ENCODE measurements at places on chromosomes 4 and X. TPM values are rescaled to one million over a fixed set of nuclear protein-coding genes. Genes with fewer than 3 reads are reported as not detected.

F8A2 gene
- total RNA-seq: not detected

PARM1 gene
- total RNA-seq: under 0.01 TPM

TKTL2 gene
- total RNA-seq: not detected

PNMA6F gene
- total RNA-seq: not detected

SSX3 gene
- not detected for total RNA-seq

DMD gene
- total RNA-seq: 11.8 TPM

NOX1 gene
- total RNA-seq: not detected

FAM241A gene
- under 0.01 TPM for total RNA-seq

ADH6 gene
- not detected for total RNA-seq

DNA sequence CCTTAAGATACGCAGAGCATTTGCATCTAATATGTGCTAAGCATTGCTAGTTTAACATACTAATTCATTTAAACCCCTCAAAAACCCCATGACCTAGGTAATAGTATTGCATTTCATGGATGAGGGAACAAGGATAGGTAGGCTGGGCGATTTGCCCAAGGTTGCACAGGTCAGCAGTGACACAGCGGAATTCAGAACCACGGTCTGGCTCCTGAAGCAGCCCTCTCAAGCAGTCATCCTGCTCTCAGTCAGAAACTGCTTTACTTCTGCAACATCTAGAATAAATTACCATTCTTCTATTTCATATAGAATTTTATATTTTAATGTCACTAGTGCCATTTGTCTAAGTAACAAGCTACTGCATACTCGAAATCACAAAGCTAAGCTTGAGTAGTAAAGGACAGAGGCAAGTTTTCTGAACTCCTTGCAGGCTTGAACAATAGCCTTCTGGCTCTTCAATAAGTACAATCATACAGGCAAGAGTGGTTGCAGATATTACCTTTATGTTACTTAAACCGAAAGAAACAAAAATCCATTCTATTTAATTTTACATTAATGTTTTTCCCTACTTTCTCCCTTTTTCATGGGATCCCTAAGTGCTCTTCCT is 555 bp upstream of the SPP1 start:
- peak; percentile 4 for DNase-seq

GRCh38 chr4:42512226-42512625 is 114.9 kb downstream of the SHISA3 start:
- no peak for DNase-seq

GRCh38 chr4:62881901-62882300 is 1527.3 kb downstream of the TECRL start:
- no peak for DNase-seq

GRCh38 chr4:20603671-20604313 is 96.5 kb upstream of the PACRGL start:
- peak; percentile 83 for DNase-seq

DNA sequence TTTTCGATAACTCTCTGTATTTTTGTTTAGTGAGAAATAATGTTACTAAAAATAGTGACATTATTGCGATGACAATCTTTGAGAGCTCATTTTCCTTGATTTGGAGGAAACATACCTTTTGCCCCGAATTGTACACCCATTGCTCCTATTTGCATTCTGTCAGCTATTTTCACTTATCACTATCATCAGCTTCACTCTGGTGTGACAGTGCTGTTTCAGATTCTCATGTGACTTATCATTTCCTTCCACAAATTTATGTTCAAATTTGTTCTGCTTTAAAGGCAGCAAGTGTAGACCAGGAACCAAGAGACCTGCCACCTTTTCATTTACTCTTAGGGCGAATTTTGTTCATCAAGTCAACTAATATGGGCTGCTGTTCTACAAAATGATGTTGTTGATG is 179.4 kb downstream of the RBM46 start:
- no peak for DNase-seq

GRCh38 chr4:65344278-65344825 is 325.9 kb downstream of the EPHA5 start:
- no peak for DNase-seq

GRCh38 chrX:78957049-78957767 is 12.0 kb downstream of the P2RY10 start:
- no peak for DNase-seq

DNA sequence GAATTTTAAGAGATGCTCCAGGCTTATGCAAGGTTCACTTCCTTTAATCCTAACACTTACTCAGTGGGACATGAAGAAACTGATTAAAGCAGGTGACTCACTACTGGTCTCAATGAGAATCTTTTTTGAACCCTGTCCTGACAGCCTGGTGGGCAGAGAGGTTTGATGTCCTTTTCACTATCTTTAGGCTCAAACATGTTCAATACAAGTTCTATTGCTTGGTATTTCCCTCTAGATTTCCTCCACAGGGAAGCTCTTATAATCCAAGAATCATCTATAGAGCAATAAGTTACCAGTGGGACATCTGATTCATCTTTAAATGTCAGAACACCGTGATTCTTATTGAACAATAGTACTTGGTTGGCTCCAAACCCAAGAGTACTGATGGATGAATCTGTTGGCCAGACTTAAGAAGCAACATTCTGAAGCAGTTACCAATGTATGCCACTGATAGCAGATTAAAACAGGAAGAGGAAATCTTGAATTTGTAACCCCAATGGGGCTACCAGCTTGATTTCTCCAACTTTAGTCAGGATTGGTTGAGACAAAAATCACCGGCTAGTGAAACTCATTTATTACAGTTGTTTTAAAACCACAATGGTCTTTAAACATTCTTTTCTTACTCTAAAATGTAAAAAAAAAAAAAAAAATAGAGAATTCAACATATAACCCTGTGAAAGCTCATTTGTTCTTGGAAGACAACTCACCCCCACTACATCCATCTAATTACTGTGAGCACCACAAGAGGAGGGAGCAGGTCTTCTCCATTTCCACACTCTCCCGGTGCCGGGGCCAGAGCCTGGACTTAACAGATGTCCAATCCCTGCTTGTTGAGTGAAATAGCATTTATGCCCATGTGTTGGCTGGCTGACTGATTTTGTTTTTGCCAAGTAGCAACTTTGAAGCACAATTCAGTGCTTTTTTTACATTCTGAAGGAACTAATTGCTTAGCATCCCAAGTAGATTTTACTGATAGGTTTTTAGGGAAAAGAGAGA is 43.3 kb downstream of the FGFBP1 start:
- peak; percentile 18 for DNase-seq

- peak; percentile 48 for DNase-seq
These were observed 40.5 kb upstream of the RELL1 start for GRCh38 chr4:37726666-37727065.

DNA sequence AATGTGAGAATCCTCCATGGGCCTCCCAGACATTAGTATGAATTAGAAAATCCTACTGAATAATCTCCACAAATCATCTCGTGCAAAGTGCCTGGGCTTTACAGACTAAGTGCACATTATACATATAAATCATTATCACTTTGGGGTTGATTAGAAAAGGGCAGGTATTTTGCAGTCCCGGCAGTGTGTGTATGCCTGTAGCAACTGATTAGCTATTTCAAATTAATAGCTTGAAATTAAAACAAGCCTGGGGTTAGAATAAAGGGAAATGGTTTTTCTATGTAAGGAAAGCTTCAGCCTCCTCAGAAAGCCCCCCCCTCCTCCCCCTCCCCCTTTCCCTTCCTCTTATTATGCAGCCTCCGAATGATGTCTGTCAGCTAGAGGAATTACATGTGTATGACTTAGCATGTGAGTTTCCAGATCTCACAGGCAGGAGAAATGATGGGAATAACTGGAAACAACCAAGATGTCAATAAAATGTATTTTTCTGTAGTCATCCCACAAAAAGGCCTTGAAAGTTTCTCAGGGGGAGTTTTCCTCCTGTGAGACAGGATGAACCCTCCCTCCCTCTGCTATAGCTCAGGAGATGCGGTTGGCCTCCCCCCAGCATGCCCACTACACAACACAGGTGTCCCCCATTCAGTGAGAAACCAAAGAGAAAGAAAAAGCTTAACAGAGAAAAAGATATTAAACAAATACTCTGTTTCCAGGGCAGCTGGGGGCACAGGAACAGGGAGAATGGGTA is 41.2 kb upstream of the RASGEF1B start:
- no peak for DNase-seq

- DNase-seq: no peak
These were observed 96.1 kb downstream of the RPA4 start for GRCh38 chrX:96979766-96980165.

GRCh38 chrX:71118032-71118984 is at the start of gene MED12:
TSS of gene MED12 (plus strand) at chrX:71118596. CDS start at chrX:71118755, 159 bp downstream.
- peak; percentile 75 for DNase-seq

- peak; percentile 92 for DNase-seq
These were observed 9.4 kb downstream of the CHST7 start for GRCh38 chrX:46582966-46583365.

DNA sequence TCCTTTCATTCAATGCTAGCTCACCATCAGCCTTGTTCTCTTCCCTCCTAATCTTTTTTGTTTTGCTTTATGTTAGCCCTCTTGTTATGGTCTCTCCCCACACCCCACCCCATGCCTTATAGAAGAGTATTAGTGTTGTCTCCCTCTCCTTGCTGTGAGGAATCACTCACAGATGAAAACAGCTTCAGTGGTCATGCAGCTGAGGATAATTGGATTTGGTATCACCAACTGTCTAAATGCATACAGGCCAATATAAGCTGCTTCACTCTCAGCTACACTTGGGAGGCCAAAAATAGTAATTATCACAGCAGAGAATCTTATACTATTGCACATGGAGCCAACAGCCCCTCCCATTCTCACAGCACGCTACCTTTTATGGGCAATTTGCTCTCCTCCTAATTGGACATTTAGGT is 494.6 kb upstream of the FAM241A start:
- no peak for DNase-seq

DNA sequence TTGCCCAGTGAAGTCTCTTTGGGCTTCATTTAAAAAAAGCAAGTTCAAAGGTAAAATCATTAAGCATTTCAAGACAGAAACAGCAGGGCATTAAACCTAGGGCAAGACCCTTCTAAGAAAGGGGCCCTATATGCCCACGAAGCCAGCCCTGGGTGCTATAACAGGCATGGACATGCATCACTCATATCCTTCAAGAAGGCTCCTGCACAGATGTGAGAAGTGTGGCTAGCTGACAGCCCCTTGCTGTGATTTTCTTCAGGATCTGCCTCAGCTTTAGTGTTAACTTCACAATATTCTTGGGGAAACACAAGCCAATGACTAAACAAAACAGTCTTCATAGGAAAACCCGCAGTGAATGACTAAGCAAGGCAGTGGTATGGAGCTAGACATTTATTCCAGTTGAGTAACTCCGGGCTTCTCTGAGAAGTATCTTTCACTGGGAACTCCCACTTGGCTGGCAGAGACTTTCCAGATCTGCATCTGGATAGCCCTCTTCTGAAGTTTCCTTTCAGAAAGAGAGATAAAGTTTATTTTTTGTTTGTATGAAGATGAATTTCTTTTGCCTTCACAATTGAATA is 11.9 kb upstream of the MAOA start:
- peak; percentile 41 for DNase-seq

DNA sequence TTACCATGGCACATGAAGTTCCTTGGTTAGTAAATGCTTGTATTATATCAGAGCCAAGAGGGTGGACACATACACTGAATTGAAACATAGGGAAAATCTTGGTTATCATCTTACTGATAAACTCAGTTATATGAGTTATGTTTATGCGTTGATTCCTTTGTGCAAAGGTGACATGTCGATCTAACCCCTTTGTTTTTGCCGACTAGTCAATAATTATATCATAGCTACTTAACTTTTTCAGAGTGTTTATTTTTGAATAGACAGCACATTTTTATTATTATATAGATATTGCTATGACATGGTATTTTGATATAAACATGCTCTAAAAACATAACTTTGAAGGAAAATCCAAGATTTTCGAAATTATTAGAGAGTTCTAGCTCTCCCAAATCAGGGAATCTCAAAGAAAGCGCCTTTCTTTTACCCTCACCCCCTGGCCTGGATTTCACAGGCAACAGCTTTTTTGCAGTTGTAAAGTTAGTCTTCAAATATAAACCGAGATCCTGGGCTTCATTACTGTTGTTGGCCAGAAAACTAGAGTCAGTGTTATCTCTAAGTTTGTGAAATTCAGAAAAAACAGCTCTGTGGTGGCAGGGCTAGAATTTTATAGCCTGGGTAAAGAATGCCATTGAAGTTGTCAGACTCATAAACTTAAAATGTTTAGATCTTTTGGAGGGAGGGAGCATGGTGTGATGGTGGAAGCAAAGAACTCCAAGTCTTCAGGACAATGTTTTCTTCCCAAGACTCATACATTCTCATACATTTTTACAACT is 45.8 kb upstream of the PITX2 start:
- DNase-seq: no peak

DNA sequence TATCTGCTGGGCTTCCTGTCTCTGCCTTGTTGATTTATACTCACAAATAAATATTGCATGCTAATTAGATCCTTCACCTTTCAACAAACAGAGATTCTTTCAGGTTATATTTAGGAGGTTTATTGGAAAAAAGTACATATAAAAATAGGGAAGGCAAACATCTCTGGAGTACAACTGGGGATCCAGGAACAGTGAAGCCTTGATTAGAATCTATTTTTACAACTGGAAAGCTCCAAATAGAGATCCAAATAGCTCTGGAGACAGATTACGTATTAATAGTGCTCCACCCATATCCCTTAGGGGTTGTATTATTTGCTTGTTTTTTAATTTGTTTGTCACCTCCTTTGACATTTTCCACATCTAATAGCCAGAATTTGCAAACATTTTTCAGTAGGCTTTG is 46.9 kb upstream of the MAP9 start:
- DNase-seq: no peak

GRCh38 chrX:37958525-37959211 is 47.7 kb upstream of the SYTL5 start:
- peak; percentile 1 for DNase-seq

GRCh38 chrX:71634366-71634765 is 16.1 kb upstream of the CXCR3 start:
- no peak for DNase-seq

All from IMR-90 (cell line).